Activated CD8-positive, alpha-beta T cell treated with anti-CD3 and anti-CD28 coated beads for 36 hours (primary cell): ENCODE measurements at places on chromosomes 7 and 10. TPM values are rescaled to one million over a fixed set of nuclear protein-coding genes. Genes with fewer than 3 reads are reported as not detected.

DNA sequence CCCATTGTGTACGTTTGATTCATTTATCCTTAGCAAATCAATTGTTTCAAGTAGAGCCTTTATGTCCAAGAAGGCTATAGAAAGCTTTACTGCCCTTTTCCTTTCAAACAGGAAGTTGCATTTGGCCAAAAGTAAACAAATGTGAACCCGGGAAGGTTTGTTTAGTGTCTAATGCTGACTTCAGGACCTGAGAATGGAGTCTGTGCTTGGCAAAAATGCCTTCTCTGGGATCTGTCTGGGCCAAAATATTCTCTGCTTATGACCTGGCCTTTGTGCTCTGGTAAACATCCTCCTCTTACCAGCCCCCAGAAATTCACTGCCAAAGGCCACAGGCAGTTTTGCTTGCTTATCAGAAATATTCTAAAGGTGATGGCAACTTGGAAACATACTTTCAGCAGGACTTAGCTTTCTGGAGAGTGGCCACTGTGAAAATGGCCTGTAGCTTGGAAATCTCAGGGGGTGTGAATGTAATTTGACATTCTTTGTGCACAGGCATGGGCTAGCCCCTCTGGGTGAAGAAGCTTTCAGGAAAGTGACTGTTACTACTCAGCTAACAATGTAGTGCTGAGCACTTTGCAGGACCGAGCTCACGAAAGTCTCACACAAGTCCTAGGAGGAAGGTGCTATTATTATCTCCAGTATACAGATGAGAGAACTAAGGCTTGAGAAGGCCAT, 199.5 kb downstream of the PTEN start:
- no peaks in the 10 kb centered on the region for H3K36me3 ChIP-seq
- no peak overlapping the region for H3K27ac ChIP-seq
- H3K27me3 ChIP-seq = no peaks in the 10 kb centered on the region

- no peak for DNase-seq
- no peaks in the 10 kb centered on the region for H3K4me1 ChIP-seq
- no peaks in the 10 kb centered on the region for H3K36me3 ChIP-seq
- no peak overlapping the region for H3K27ac ChIP-seq
- no peaks in the 10 kb centered on the region for H3K27me3 ChIP-seq
- H3K4me3 ChIP-seq = no peak overlapping the region
Measured at GRCh38 chr10:132810141-132810806, 24.3 kb upstream of the NKX6-2 start.

Gene TMEM236
- total RNA-seq = 0.11 TPM

Gene PRKCQ
- total RNA-seq = 46.3 TPM

Gene FKBP6
- not detected for total RNA-seq

Gene CHRM2
- not detected for total RNA-seq

Gene NODAL
- total RNA-seq = not detected

Gene TRIM50
- not detected for total RNA-seq
